ENCODE measurements at places on chromosomes 12 and 14. TPM values are rescaled to one million over a fixed set of nuclear protein-coding genes. Genes with fewer than 3 reads are reported as not detected.
A peak's percentile ranks its signal among the peaks of the same experiment; 100 is the strongest.

The KLRK1 gene
- total RNA-seq = not detected

The RNFT2 gene
- 11.8 TPM for total RNA-seq

The KRT82 gene
- total RNA-seq = not detected

The MUCL1 gene
- total RNA-seq = not detected

The SELPLG gene
- total RNA-seq = 51.9 TPM

The LRP1-AS gene
- not detected for total RNA-seq

The TMEM119 gene
- 0.12 TPM for total RNA-seq

The SRGAP1 gene
- 0.05 TPM for total RNA-seq

The GPD1 gene
- 0.88 TPM for total RNA-seq

The FITM1 gene
- 0.26 TPM for total RNA-seq

The ARG2 gene
- total RNA-seq = 5.2 TPM

The LALBA gene
- total RNA-seq = not detected

The POTEG gene
- not detected for total RNA-seq

The ZDHHC22 gene
- not detected for total RNA-seq

The VWF gene
- not detected for total RNA-seq

The ACTN1 gene
- total RNA-seq = 27.9 TPM

The ANKRD33 gene
- total RNA-seq = not detected

DNA sequence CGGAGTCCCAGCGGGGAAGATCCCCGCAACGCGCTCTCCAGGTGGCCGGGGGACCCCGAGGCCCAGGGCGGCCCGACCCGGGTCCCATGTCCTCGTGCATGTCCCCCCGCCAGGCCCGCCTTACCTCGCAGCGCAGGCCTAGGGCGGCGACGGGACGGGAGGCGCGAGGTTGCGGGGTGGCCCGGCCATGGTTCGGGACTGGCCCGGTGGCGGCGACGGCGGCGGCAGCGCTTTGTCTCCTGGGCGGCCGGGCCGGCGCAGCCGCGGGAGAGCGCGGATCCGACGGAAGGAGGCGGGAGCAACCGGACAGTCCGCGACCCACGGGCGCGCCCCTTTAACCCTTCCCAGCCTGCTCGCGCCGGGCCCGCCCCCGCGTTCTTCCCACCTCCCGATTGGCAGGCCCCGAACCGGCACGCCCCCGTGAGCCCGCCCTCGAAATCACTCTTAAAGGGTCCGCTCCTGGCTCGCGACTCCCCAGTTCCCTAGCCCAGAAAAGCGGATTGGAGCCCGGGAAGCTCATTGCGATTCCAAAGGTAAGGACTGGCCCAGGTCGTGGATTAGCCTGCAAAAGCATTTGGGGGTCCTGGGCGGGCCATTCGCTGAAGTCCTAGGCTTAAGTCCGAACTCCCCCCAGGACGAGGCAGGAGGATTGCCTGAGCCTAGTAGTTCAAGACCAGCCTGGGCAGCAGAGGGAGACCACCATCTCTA, at the start of gene PHETA1:
PHETA1 (minus strand) TSS at position 308 of the 708 bp plus-strand sequence. CDS start 5,668 bp downstream, outside the sequence.
- DNase-seq = peak; percentile 79

DNA sequence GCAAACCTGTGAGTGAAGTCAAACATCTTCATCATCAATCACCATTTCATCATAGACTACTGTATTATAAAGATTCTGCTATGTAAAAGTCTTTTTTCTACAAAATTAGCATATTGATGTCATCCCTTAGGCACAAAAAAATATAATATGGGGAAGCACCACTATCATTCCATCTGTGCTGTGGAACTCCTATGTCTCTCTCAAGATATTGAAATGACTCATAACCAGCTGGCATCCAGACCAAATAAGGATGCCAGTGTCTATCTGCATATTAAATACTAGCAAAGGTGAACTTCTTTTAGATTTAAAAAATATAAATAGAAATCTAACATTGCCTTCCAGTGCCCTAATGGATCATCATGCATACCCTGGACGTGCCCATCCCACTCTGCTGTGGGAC, 17.9 kb upstream of the DCAF5 start:
- no peak for DNase-seq

DNA sequence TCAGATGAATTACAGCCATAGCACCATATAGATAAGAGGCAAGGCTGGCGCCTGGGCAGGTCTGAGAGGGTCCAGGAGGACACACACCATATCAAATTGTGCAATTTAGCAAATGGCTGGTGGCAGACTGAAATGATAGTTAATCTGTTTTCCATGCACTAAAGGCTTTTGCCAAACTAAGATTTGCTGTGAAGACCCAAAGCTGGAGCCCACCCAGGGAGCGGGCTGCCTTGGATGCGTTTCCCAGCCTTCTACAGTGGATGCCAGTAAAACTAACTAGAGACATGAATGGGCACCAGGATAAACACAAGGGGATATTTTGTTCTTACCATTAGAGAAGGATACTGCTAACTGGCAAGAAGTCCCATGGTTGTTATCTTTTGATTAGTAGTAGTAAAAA, 475.1 kb downstream of the DPF3 start:
- no peak for DNase-seq

DNA sequence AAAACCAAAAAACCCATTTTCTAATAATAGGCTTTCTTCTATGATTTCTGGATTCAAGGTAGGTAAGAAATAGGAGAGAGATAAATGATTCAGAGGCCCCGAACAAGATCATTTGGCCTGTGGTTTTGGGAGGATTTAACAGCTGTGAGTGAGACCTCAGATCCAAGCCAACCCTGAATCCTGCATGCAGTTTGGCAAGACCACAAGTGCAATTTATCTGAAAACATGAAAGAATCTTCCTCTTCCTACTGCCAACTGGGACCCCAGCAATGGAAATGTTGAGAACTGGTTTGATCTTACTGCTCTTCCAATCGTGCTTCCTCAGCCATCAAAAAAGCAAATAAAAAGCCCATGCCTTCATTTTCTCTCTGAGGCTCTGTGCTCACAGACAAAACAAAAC, 519.7 kb upstream of the TBX3 start:
- no peak for DNase-seq

GRCh38 chr14:31945074-31945613, 132.0 kb upstream of the ARHGAP5 start:
- no peak for DNase-seq

- no peak for DNase-seq
Observed at GRCh38 chr14:105843444-105844046, 317.2 kb downstream of the TMEM121 start.

DNA sequence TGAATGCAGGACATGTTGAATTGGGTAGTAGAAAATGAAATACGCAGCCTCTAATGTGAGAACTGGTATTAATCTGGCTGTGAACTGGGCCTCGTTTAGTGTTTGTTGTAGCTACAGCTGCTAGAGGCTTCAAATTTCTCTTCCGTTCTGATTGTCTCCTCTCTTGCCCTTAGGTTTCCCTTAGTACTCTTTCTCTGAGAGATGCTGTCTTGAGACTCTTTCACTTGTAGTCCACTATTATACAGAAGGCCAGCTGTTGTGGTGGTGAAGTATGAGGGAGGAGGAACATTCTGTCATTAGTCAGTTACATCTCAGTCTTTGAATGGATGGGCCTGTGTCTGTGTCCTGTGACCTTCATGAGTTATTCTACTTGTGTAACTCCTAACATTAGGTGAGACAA, 322.0 kb downstream of the TMTC2 start:
- DNase-seq = no peak

GRCh38 chr12:94644141-94644979, 6.0 kb downstream of the TMCC3 start:
- no peak for DNase-seq

- no peak for DNase-seq
Observed at GRCh38 chr14:22622255-22622654, 21.9 kb downstream of the OR6J1 start.

GRCh38 chr12:93137656-93138612, 208.8 kb upstream of the EEA1 start:
- no peak for DNase-seq

GRCh38 chr12:19760611-19761010, 321.3 kb downstream of the AEBP2 start:
- no peak for DNase-seq

GRCh38 chr12:93323625-93324329, 53.9 kb upstream of the NUDT4 start:
- DNase-seq = no peak

- no peak for DNase-seq
Observed at GRCh38 chr14:76976240-76977005, 52.1 kb downstream of the IRF2BPL start.

DNA sequence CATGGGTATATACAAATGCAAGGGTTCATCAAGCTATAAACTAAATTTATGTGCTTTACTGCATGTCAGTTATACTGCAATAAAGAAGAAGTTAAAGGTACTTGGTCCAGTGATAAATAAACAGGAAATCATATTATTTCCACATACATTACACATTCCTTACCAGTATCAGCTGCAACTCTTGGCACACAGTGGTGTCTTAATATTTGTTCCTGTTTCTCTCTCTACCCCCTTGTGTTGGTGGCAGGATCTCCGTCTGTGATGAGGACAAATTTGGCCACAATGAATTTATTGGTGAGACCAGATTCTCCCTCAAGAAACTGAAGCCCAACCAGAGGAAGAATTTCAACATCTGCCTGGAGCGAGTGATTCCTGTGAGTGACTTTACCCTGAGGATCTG, 19.2 kb upstream of the OAS1 start:
- no peak for DNase-seq

- DNase-seq = no peak
Observed at GRCh38 chr12:87320724-87321123, 708.5 kb downstream of the C12orf50 start.

DNA sequence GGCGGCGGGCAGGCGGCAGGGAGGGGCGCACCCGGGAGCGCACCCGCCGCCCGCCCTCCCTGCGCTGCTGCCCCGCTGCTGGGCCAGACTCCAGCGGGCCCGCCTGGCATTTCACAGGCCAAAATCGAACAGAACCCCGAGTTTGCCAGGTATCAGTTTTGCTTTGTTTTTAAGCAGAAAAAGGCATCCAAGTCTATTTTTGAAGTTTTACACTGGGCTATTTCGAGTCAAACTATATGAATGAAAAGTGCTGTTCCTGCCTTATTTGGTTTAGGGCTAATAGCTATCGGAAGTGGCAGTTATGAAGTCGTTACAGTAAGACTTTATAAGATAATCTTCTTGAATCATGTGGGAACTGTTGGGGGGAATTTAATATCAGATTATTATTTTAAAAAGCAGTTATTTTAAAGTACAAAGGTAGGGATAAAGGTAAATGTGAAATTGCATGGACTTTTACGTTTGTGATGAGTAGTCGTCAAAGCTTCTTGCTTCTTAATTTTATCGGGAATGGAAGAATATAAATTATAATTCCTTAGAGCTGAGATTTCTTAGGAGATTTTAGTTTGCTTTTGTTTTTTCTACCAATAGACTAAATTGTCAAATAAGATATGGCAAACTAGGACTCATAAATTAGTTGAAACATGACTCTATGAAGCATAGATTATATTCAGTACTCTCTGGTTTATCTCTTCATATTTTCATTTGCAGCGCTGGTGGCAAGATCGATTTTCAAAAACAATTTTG, 1.1 kb downstream of the MSRB3 start:
- DNase-seq = no peak

GRCh38 chr14:36661506-36662257, at the start of gene PAX9:
PAX9 (plus strand) TSS chr14:36661860; CDS start chr14:36662090, 230 bp downstream.
- no peak for DNase-seq

DNA sequence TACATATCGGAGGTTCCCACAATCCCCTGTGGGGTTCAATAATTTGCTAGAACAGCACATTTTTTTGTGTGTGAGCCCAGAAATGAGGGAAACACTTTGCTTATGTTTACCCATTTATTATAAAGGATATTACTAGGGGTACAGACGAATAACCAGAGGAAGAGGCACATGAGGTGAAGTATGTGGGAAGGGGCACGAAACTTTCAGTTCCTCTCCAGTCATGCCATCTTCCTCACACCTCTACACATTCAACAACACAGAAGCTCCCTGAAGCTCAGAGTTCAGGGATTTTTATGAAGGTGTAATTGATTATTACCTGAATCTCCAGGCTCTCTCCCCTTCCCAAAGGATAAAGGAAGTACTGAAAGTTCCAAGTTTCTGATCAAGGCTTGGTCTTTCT, 30.2 kb upstream of the DYRK2 start:
- DNase-seq = no peak

DNA sequence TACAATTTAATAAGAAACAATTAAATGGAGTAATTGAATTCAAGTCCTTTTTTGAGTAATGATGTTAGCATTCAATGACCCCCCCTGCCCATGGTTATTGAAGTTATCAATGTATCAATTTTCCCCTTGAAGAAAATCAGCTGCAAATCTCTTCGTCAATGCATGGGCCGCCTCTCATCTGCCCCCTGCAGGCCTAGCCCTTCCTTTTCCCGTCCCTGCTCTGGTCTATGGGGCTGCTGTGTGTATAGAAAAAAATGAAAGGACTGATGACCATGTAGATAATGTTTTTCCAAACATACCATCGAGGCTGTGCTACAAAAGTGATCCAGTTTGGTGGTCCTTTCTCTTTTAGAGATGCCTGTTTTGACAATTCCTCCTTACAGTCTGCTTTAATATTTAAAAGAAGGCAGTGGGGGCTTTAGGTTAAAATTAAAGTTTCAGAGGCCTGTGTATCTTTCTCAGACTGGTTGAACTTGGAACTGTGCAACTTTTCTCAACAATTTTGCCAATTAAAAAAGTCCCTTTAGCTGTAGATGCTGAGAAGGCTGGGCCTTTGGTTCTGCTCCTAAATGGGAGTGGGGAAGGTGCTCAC, 98.4 kb downstream of the APAF1 start:
- peak; percentile 11 for DNase-seq

DNA sequence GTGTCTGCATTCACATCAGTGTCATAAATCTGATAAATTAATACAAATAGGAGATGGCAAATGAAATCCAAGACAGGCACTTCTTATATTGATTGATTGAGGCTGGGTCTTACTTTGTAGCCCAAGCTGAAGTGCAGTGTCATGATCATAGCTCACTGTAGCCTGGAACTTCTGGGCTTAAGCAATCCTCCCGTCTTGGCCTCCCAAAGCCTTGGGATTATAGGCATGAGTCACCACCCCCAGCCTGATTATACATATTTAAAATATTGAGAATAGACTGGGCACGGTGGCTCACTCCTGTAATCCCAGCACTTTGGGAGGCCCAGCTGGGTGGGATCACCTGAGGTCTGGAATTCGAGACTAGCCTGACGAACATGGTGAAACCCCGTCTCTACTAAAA, 51.3 kb downstream of the MARK3 start:
- DNase-seq = no peak

DNA sequence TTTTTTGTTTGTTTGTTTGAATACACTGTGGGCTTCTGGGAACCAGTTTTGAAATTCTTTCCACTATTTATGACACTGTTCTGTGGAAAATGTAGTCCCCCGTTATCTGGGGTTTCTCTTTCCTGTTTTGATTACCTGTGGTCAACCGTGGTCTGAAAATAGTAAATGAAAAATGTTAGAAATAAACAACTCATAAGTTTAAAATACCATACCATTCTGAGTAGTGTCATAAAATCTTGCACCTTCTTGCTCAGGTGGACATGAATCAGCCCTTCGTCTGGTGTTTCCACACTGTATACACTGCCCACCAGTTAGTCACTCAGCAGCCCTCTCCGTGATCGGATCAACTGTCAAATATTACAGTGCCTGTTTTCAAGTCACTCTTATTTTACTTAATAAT, 5.1 kb upstream of the PAPOLA start:
- DNase-seq = no peak

DNA sequence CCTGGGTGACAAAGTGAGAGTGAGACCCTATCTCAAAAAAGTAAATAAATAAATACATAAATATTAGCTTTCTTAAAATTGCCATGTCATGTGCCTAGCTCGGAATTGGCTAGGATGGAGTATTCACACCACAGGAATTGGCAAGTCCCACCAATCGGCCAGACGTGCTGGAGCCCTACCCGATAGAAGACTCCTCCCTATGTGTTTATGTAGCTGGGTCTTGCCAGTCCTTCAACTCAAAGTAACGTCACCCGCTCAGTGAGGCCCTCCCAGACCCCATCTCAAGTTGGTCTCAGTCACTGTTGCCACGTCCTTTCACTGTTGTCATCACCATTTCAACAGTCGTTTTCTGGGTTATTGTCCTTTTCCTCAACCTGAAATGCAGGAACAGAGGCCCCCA, 20.2 kb downstream of the VRTN start:
- no peak for DNase-seq

Data from activated T-helper 1 cell treated with anti-CD3 and anti-CD28 coated beads, Interleukin-12 subunit alpha, Interleukin-12 subunit beta, Interleukin-2, Interleukin-4 antibody, amounts not matched to agents 30 ng/mL and 10 ng/mL and 1 ng/mL, durations not matched to agents 14 hours and 24 hours and 36 hours (primary cell).